ENCODE measurements at places on chromosomes 4 and X. TPM values are rescaled to one million over a fixed set of nuclear protein-coding genes. Genes with fewer than 3 reads are reported as not detected.

Gene TRO
- 71.2 TPM for total RNA-seq

Gene EFHC2
- total RNA-seq: 4.4 TPM

Gene ENPP6
- total RNA-seq: 3.9 TPM

Gene IL15
- total RNA-seq: 4.0 TPM

Gene MEPE
- not detected for total RNA-seq

Gene MAGEB17
- not detected for total RNA-seq

Gene CHRNA9
- total RNA-seq: not detected

Gene POU3F4
- 2.0 TPM for total RNA-seq

Gene ZXDA
- total RNA-seq: 12.7 TPM

Gene CXCL6
- 1.2 TPM for total RNA-seq

Gene TMEM165
- total RNA-seq: 88.3 TPM

Gene ARAF
- total RNA-seq: 39.1 TPM

Gene HSFX2
- 1.2 TPM for total RNA-seq

Data from metanephros (tissue), 2 donors.